ENCODE measurements at places on chromosomes 13 and 19. TPM values are rescaled to one million over a fixed set of nuclear protein-coding genes. Genes with fewer than 3 reads are reported as not detected.

DNA sequence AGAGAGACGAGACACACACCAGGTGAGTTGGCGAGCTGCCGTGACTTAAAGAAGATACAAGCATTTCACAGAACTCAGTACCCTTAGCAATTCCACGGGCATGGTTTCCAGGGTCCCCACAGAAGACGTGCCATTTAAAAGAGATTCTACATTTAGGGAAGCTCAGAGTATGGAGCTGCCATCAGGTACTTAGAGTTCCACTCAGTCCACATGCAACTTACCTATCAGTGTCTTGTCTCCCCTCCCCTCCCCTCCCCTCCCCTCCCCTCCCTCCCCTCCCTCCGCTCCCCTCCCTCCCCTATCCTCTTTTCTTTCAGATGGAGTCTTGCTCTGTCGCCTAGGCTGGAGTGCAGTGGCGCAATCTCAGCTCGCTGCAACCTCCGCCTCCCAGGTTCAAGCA lies 12.2 kb downstream of the ZNF30 start:
- no peak for DNase-seq

DNA sequence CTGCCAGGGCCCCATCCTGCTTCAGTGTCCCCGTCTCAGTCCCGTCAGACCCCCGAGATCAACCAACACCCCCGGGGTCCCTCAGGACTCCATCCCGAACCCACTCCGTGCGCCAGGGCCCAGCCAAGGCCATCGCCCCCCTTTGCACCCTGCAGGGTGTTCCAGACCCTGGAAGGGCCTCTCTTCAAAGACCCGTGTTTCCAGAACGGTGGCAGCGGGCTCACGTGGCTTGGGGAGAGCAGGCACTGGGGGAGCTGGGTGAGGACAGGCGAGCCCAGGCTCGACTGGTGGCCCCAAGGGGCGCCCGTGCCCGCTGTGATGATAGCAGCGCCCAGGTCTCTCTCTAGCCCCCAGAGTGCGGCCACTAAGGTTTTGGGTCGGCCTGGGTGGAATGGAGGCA lies 1.4 kb downstream of the KASH5 start:
- no peak for DNase-seq

GRCh38 chr13:58883405-58883804 lies 1251.9 kb downstream of the PCDH17 start:
- DNase-seq = no peak

Gene ZNF845
- polyA plus RNA-seq = 6.1 TPM

DNA sequence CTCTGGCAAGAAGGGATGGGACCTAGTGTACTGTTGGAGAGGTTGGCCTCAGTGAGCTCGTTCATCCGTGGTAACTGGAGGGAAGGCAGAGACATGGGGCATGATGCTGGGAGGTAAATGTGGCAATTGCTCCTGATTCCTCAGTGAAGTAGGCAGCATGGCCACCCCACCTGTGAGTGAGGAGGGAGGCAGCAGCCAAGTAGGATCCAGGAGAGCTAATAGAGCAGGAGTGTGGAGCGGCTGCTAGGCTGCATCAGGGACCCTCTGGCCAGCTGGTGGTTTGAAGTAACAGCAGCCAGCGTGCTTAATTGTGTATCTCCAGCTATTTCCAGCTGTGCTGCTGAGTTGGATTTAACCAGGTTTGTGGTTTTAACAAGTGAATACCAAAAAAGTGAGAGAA lies 24.7 kb downstream of the TM9SF2 start:
- DNase-seq = no peak

DNA sequence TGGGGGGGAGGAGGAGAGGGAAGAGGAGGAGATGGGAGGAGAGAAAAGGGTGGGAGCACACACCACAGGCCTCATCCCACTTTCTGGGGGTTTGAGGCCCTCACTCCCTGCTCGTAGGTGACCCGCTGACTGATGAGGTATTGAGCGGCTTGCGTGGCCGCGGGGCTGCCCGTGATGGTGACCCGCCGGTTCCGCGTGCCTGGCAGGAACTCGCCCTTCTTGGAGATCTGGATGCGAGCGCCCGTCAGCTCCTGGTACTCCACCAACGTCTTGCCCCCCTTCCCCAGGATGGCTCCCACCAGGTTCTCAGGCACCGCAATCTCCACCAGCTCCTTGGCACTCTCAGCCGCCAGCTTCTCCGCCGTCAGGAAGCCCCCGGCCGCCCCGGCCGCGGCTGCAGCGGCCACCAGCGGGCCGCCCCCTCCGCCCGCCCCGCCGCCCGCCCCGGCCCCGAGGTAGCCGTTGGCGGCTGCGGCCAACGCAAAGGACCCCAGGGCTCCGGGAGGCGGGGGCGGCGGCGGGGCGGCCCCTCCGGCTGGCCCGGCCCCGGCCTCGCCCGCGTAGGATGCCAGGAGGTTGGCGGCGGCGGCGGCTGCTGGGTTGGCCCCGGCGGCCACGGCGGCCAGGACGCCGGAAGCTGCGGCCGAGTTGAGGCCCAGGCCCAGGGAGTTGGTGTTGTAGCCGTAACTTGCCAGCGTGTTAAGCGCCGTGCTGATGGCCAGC lies 25.4 kb upstream of the NANOS2 start:
- DNase-seq = no peak
